Pancreas (tissue), 10 donors: ENCODE measurements at places on chromosomes 1 and 21. TPM values are rescaled to one million over a fixed set of nuclear protein-coding genes. Genes with fewer than 3 reads are reported as not detected.

DNA sequence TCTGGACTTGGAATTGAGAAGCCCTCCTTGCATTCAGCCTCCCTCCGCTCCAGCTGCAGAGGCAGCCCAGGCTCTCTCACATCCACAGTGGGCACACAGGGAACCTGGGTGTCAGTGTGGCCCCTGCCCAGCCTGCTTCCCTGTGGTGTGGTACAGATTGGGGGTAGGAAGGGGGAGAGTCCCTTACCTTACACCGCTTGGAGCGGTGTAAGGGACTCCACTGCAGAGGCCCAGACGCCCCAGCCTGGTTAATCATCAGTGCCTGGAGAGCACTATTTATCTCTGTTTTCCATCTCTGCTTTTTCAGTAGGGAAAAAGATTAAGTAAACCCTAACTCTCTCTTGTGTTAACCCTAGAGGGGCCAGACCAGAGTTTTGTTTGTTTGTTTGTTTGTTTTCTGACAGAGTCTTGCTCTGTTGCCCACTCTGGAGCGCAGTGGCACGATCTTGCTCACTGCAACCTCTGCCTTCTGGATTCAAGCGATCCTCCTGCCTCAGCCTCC lies 803 bp upstream of the RHBG start:
- no peaks in the 10 kb centered on the region for H3K27me3 ChIP-seq
- H3K36me3 ChIP-seq: no peaks in the 10 kb centered on the region
- peaks cover under 1% of the 10 kb centered on the region for H3K4me1 ChIP-seq
- DNase-seq: no peak

DNA sequence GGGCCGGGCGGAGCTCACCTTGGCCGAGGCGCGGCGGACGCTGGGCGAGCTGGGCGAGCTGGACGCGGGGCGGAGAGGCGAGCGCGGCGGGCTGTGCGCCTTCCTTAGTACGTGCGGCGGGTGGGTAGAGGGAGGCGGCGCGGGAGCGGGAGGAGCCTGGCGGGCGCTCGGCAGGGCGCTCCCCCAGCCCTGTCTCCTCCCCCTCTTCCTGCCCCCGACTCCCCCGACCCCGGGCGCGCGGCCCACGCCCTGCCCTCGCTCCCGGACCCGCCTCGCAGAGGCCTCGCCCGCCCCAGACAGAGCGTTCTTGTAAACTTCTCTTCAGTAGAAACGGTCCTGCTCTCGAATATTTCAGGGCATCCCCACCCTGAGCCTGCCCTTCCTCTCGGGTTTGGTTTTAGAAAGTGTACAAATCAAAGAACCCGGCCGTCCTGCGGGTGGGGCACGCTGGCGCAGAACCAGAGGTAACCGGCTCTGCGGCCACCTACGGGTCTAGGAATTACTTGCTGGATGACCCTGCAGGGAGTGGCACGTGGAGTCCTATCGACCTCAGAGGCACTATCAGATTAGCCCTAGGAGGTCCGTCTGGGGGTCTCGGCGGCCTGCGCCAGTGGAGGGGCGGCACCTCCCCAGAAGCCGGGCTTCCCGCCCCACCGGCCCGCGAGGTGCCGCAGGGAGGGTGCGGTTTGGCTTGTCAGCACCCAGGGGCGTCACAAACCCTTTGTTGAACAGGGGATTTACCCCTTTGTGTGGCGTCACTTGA lies at the start of gene S100A10:
S100A10 (minus strand) TSS at position 126 of the 763 bp plus-strand sequence. CDS start 7,629 bp downstream, outside the sequence.
- no peaks in the 10 kb centered on the region for H3K36me3 ChIP-seq
- peak; percentile 89 for DNase-seq
- peak within 1 kb of the TSS; percentile 58 for H3K4me3 ChIP-seq
- H3K4me1 ChIP-seq: peaks cover 17% of the 10 kb centered on the region
- no peaks in the 10 kb centered on the region for H3K27me3 ChIP-seq
- H3K27ac ChIP-seq: peak within 1 kb of the TSS; percentile 87

Gene ANKRD65
- total RNA-seq: 7.0 TPM

DNA sequence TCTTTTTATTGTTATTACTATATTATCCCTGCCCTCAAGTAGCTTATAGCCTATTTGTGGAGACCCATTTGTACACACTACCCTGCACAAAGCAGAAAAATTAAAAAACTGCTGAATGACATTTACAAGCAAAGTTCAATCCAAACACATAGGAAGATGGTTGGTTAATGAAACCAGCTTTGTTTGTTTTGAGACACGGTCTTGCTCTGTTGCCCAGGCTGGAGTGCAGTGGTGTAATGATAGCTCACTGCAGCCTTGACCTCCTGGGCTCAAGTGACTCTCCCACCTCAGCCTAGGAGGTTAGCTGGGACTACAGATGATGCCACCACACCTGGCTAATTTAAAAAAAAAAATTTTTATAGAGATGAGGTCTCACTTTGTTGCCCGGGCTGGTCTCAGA lies 31.6 kb downstream of the TGFB2 start:
- no peak for DNase-seq
- H3K27me3 ChIP-seq: no peaks in the 10 kb centered on the region
- H3K4me3 ChIP-seq: no peak overlapping the region
- peaks cover 6% of the 10 kb centered on the region for H3K4me1 ChIP-seq
- H3K36me3 ChIP-seq: no peaks in the 10 kb centered on the region

GRCh38 chr1:240254778-240255291 lies 163.2 kb downstream of the FMN2 start:
- H3K4me3 ChIP-seq: no peak overlapping the region
- no peaks in the 10 kb centered on the region for H3K27me3 ChIP-seq
- no peak overlapping the region for H3K27ac ChIP-seq
- DNase-seq: no peak
- no peaks in the 10 kb centered on the region for H3K4me1 ChIP-seq
- H3K36me3 ChIP-seq: no peaks in the 10 kb centered on the region

- H3K27me3 ChIP-seq: no peaks in the 10 kb centered on the region
- peaks cover 7% of the 10 kb centered on the region for H3K4me1 ChIP-seq
- H3K36me3 ChIP-seq: no peaks in the 10 kb centered on the region
- H3K4me3 ChIP-seq: no peak overlapping the region
Measured at GRCh38 chr21:16588433-16588860, 858.7 kb downstream of the USP25 start.
